Activated gamma-delta T cell treated with anti-CD3 and anti-CD28 coated beads, Interleukin-2, amount 50 U/mL, for 16 hours (primary cell): ENCODE measurements at places on chromosomes 12 and 14.
A peak's percentile ranks its signal among the peaks of the same experiment; 100 is the strongest.

DNA sequence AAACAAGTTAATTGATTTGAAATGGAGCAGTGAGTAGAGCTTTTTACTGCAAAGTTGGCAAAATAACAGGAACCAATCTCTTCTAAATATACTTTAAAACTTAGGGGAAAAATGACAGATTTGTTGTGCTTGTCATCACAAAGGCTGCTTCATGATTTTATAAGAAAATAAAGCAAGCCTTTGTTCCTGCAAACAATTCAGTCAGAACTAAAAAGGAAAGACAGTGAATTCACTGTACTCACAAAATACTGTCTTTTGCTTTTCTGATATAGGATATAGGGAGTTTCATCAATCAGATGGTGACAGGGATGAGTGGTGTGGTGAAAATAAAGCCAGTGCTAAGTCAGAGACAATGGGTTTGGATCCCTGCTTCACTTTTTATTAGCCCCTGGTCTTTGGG is 126.0 kb downstream of the HELB start:
- DNase-seq: no peak

GRCh38 chr12:14452865-14453264 is 87.4 kb downstream of the ATF7IP start:
- no peak for DNase-seq

DNA sequence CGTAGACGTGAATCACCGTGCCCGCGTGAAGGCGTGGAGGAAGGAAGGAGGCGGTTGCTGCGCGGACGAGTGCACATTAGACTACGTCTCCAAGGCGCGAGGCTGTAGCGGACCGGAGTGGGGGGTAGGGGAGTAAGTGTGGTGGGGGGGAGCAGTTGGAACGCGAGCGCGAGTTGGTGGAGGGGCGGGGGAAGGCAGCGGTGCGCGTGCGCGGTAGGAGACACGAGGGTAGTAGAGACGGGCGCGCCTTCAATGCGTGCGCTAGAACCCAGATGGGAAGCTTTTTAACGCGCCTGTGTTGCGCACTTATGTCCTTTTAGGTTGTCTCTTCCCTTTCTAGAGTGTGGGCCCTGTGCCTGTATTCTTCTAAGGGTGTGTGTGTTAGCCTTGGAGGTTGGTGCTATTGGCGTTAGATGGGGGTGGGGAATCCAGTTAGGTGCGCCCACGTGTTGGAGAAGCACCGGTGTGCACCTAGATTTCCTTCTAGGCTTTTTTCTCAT is 604 bp downstream of the EIF4B start:
- DNase-seq: peak; percentile 68

DNA sequence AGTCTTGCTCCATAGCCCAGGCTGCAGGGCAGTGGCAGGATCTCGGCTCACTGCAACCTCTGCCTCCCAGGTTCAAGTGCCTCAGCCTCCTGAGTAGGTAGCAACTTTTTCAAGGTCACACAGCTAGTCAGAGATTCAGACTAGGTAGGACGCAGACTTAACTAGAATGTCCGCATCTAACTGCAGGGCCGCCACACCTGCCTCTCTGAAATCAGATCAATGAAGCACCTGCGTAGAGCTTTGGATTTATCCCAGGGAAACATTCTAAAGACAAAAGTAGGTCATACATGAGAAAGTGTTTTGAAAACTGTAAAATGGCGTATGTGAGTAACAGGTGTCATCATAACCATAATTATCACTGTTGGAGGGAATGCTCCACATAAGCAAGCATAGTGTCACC is 49.5 kb upstream of the PAPOLA start:
- DNase-seq: no peak

GRCh38 chr12:21992823-21993222 is 51.6 kb upstream of the ABCC9 start:
- no peak for DNase-seq

GRCh38 chr12:66531766-66532165 is 147.1 kb downstream of the GRIP1 start:
- no peak for DNase-seq

DNA sequence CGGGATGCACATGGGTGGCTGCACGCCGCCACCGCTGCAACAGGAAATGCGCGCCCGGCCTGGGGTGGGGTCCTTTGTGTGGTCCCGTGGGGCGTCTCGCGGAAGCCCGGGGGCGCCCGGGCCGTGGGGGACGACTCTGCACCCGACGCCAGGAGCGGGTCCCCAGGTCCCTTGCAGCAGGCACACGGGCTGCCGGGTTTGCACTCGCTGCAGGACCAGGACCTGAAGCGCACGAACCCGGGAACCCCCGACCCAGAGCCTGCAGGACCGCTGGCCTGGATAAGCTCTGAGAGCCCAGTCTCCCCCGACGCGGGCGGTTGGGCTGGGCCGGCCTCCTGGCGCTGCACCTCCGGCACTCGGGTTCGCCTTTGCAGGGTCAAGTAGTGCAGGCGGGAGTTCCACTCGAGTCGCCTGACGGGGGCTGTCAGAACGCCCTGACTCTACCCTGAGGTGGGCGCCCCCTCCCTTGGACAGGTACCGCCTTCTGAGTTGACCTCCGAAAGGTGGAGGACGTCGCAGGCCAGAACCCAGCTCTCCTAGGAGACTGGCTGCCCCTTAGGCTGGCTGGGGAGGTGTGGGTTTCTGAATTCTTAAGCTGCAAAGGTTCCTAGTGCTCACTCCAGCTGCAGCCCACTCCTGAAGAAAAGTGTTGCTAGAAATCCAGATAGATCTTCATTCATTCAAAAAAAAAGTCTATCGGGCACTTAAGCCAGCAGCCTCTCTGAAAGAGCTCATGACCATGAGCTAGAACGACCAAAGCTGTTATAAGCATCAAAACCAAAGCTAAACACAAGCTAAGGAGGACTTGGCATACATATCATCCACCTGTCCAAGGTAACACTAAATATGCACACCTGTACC is 68.0 kb downstream of the RNF34 start:
- peak; percentile 7 for DNase-seq

DNA sequence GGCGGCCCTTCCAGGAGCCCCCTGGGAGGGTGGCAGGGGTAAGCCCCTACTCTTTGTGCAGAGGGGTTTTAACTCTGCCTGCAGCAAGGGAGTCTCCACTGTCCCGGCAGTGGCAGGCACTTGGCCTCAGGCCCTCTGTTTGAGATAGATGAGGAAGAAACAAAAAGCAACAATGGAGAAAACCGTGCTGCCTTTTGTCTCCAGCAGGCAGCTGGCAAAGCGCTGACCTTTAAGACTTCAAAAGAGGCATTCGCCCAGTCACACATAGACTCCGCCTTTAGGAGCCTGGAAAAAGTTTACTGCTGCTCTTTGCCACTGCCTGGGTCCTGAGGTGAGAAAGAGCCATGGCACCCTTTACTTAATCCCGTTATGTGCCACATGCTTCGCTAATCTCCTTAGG is 158.2 kb upstream of the NTF3 start:
- DNase-seq: no peak

GRCh38 chr14:97267509-97267908 is 470.3 kb downstream of the VRK1 start:
- no peak for DNase-seq
